ENCODE measurements at places on chromosomes 12 and 14.
A peak's percentile ranks its signal among the peaks of the same experiment; 100 is the strongest.

- DNase-seq: peak; percentile 67
Measured at GRCh38 chr14:57182760-57183503, 85.8 kb downstream of the EXOC5 start.

GRCh38 chr14:69049675-69050074 is 70.6 kb upstream of the ACTN1 start:
- DNase-seq: no peak

- peak; percentile 80 for DNase-seq
Measured at GRCh38 chr14:75088566-75089373, 19.3 kb downstream of the ZC2HC1C start.

DNA sequence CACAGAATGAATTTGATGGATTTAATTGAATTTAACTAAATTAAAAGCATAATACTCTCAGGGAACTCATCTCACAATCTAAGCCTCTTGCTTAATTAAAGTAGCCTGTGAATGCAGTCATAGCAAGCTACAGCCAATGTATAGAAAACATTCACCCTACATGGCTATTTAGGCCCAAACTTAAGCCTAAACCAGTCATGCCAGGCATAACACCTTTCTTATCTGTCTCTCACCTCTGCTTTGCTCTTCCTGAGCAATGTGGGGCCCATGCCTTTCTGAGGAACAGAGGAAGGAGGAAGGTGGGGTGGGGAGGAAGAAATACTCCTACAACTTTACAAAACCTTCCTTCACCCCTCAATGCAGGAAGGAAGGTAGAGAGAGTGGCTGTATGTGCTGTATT is 29.1 kb downstream of the IFNG-AS1 start:
- DNase-seq: no peak

DNA sequence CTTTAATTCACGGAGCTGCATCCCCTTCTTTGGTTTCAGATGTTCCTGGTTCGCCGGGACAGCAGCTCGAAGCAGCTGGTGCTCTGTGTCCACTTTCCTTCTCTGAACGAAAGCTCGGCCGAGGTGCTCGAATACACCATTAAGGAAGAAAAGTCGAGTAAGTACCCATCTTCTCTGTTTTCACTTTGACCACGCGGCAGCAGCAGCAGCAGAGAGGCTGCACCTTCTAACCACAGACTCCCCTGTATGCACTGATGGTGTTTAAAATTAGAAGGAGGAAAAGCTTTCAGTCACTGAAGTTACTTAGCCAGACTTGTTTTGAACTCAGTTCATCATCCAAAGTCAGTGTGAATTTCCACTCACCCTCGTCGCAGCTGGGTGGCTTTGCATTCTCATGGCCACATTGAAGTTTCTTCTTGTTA is 63.8 kb downstream of the RIN3 start:
- DNase-seq: no peak

- no peak for DNase-seq
Measured at GRCh38 chr12:28507033-28507432, 316.8 kb downstream of the CCDC91 start.

GRCh38 chr12:90989686-90990111 is 15.1 kb downstream of the EPYC start:
- no peak for DNase-seq

GRCh38 chr12:62744551-62744950 is 190.4 kb downstream of the PPM1H start:
- peak; percentile 15 for DNase-seq

DNA sequence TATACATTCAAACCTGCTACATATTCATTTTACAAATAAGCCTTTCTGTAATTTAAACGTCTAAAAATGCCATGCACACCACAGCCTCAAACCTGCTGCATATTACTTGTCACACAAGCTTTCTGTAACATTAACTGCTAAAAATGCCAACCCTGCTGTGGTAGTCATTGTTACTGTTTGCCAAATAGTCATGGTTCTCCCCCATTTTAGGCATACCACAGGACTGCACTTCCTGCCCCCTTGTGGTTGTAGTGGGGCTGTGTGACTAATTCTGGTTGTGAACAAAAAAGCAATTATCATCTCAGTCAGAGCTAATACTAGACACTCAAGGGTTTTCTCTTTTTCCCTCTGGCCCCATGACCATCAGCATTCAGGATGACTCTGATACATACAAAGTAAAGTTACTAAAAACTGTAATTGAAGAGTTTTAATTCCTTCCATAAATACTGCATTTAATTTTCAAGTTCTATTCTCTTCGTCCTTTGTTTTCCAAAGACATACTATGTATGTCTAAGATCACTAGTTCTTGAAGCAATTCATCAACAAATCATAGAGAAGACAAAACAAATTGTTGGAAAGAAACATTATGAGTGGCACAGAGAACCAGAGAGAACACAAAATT is 5.7 kb upstream of the SLC35F4 start:
- peak; percentile 75 for DNase-seq

DNA sequence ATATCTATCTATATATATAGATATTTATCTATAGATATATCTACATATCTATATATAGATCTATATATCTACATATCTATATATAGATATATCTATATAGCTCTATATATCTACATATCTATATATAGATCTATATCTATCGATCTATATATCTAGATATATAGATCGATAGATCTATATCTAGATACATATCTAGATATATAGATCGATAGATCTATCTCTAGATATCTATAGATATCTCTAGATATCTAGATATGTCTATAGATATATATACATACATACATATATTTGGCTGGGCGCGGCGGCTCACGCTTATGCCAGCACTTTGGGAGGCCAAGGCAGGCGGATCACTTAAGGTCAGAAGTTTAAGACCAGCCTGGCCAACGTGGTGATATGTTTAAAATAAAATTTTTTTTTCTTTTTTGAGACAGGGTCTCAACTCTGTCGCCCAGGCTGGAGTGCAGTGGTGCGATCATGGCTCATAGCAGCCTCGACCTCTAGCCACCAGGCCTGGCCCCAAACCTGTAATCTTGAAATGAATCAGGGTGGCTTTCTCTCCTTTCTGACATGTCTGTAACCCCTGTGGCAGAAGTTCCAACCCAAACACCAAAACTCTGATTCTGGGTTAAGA is 18.1 kb downstream of the ARPC3 start:
- no peak for DNase-seq

DNA sequence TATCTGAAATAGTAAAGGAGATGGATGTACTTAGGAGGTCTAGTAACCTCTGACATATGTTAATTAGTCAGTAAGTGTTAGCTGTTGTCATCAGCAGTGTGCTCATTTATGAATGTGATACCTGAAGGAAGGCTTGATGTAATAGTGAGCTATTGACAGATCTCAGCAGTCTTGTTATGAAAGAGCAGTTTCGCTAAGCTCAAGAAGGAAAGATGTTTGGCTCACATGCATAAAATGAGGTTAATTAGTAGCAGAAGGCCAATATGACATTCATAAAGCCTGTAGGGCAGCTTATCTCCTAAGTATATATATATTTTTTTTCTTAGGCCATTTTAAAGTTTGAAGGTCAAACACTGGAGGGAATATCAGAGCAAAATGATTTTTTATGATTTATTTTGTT is 2.8 kb downstream of the FAM234B start:
- DNase-seq: no peak
